CD8-positive, alpha-beta memory T cell (primary cell): ENCODE measurements at places on chromosomes 16 and 17.

DNA sequence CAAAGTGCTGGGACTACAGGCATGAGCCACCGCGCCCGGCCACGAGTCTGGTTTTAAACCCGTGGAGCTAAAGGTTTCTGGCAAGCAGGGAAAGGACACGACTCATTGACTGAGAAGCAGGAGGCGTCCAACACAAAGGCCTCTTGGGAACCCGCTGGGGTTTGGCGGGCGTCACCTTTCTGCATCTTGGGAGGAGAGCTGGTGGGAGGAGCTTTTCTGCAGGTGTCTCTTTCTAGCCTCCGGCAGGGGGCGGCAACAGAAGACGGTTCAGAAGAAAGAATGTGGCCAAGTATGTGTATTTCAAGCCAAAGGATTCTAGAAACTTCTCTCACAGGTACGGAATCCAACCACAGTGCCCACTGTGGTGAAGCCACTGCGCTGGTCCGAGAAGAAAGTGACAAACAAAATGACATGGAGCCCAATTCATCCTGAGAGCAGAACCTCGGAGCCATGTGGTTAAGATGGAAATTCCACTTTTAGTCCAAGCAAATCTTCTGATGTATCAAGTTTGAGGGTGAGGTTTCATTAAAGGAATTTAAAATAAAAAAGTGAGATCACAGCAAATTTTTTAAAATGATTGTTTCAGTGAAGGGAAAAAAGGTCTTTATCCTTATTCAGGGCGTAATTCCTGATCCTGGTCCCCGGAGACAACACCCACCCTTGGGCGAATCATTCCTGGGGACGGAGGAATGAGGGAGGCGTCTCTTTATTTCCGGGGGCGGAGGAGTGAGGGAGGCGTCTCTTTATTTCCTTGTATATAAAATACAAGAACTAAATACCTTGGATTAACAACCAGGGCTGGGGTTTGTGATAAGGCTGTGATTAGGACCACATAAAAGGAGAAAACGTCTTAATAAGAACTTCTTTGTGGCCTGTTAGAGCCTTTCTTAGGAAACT is 97.6 kb downstream of the MRM3 start:
- peak; percentile 49 for DNase-seq

DNA sequence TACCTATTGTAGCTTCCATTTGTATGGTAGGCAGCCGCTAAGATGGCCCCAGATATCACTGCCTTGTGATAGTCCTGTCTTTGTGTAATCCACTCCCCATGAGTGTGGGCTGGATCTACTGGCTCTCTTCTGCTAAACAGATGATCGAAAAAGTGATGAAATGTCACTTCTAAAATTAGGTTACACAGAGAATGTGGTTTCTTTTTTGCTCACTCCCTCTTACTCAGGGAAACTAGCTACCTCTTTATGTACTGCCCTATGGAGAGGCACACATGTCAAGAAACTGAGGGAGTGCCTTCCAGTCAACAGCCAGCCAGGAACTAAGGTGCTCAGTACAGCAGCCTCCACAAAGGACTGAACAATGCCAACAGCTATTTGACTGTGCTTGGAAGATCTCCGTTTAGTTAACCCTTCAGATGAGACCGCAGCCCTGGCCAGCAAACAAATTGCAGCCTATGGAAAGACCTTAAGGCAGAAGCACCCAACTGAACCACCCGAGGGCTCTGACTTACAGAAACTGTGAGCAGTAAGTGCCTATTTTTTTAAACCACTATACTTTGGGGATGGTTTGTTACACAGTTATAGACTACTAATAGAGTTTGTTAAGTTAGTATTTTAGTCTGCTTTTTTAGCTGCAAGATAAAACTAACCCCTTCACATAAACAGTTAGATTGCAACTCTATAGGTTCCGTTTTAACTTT is 113.2 kb upstream of the MAF start:
- no peak for DNase-seq

- DNase-seq = no peak
Measured at GRCh38 chr17:79792984-79793923, 3.6 kb downstream of the CBX8 start.

- no peak for DNase-seq
Measured at GRCh38 chr17:38591759-38592241, 14.0 kb downstream of the SRCIN1 start.

GRCh38 chr17:55845385-55845784 is 94.5 kb downstream of the PCTP start:
- no peak for DNase-seq

DNA sequence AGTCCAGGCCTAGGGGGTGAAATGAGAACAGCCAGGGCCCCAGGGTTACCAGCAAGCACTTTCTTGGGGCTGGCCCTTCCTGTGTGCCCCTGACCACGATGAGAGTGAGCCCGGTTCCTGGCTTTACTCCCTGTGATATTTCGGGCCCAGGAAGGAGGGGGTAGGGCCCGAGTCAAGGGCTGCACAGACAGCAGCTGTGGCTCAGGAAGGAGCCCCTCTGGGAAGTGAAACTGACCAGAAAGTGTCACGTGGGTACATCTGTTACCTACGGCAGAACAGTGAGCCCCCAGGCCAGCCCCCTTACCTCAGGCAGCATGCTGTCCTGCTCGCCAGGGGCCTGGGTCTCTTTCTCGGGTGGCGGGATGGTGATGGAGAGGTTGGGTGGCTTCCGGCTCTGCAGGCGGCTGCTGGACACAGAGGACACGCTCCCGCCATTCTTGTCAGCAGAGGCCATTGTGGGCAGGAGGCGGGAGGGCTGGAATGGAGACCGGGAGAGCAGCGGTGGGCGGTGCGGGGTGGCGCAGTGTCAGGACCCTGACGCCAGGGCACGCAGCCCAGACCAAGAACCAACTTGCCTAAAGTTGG is 13.8 kb downstream of the AANAT start:
- no peak for DNase-seq

DNA sequence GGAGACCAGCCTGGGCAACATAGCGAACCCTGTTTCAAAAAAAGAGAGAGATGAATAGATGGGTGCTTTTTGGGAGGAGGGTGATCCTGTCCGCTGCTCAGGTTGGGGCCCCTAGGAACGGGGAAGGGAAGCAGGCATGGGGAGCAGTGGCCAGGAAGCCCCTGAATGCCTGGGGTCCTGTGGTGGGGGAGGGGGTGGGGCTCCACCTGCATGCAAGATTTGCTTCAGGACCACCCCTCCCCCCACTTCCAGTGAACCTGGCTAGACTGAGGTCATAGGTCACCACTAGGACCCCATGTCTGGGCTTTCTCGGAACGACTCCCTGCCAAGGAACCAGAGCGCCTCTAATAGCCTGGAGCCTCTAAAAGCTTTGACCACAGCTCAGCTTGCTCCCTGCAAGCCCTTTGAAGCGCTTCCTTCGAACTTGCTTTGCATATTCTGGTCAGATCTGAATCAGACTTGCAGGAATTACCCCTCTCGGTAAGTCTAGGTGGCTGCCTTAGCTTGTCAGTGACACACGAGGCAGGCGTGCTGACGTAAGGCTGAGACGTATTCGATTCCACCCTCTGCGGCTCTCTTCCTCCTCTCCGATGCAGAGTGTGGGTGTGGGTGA is 3.7 kb downstream of the SOCS3 start:
- DNase-seq = peak; percentile 96

DNA sequence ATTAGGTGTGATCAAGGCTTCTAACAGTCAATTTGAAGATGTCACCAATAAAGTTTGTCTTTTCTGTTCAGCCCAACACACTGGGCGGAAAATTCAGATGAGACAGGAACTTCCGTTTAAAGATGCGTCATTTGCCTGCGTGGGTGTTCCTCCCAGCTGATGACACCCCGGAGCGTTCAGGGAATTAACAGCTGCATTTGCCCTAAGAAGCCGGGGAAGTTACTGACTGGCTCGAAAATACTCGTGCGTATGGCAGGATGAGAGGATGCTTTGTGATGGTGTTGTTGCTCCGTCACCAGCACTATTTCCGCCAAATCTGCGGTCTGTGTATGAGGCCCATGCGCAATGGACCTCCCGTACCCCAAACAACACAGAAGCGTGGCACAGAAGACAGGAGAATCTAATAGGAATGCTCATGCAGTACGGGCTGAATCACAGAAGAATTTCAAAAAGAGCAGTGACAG is 11.9 kb upstream of the PVALEF start:
- no peak for DNase-seq

DNA sequence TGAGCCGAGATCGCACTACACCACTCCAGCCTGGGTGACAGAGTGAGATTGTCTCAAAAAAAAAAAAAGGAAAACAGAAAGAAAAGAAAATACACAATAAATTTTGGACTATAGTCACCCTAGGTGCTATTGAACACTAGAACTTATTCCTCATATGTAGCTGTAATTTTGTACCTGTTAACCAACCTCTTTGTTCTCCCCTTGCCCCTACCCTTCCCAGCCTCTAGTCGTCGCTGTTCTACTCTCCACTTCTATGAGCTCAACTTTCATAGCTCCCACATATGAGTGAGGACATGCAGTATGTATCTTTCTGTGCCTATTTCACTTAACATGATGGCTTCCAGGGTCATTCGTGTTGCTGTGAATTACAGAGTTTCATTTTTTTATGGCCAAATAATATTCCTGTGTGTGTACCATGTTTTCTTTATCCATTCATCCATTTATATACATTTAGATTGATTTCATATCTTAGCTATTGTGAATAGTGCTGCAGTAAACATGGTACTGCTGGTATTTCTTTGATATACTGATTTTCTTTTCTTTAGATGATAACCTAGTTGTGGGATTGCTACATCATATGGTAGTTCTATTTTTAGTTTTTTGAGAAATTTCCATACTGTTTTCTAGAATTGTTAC is 28.3 kb downstream of the VPS35L start:
- DNase-seq = no peak

DNA sequence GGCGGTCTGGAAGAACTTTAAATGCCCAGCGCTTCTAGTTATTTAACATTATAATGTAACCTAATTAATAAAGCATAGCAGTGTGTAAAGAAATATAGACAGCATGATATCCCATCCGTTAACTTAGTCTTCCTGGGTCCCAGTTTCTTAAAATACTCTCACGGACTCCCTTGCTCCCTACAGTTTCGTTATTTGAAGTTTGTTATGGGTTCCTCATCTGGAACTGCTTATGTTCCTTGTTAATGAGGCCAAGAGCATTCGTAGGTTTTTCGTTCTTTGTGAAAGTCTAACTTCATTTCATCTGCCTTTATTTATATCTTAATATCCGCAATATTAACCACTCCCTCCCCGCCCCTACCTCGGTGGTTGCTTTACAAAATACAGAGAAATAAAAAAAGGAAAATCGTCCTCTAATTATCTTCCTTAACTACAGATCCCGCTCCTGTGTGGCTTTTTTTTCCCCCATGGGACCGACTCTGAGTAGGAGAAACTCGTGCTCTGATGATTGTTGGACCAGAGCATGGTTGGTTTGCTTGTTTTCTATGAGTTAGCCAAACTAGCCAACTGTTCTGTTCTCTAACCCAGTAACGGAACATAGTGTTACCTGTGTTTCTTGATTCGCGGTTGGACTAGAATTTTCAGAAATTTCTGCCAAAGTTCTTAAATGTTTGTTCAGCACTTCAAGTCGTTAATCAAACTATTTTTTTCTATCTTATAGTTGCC is 863 bp downstream of the ADPRM start:
- peak; percentile 11 for DNase-seq

DNA sequence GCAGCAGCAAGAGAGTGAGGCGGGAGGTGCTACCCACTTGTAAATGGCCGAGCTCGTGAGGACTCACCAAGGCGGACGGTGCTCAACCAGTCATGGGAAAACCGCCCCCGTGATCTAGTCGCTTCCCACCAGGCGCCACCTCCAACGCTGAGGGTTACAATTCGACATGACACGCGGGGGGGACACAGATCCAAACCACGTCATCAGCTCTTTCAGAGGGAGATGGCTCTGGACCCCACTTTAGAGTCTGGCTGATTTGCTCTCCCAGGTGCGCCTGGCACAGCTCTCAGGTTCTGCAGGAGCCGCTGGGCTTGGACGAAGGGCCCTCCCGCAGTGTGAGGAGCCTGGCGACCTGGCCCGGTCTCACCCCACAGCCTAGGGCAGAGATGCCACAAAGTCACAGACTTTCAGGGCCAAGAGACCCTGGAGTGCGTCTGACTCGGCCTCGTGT is 21.1 kb upstream of the DOC2B start:
- no peak for DNase-seq

DNA sequence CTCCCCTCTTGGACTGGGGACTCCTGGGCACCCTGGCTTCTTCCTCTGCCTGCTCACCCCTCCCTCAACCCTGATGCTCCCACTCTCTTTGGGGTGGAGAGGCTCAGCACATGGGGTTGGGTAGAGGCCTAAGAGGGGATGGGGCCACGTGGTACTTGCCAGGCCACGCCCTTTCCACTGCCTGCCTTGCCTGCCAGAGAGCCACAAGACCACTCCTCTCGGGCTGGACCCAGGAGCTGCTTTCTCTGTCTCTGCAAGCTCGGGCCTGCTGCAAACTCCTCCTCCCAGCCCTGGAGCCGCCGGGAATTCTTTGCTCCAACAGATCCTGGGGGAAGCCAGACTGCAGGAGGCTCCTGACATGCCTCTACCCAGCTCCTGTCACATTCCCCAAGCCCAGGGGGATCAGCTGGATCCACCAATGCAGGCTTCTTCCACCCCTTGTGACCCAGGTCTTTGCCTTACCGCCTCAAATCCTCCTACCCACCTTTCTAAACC is 11.8 kb downstream of the DLX4 start:
- no peak for DNase-seq

DNA sequence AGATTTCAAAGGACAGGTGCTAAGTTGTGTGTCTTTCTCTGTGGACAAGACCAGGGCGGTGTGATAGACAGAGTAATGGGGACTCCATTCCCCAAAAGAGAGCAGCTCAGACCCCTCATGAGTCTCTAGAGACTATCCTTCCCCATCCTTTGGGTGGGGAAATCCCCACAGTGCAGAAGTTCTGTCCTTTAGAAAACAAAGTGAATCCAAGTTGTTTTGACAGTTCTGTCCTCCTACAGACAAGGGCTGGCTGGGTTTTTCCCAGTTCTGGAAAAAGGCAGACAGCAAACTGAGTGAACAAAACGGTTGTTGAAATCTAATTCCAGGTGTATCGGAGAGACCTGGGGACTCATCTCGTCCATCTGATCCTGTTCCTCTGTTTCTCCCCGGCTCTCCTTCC is 11.0 kb upstream of the HAS3 start:
- DNase-seq = no peak

DNA sequence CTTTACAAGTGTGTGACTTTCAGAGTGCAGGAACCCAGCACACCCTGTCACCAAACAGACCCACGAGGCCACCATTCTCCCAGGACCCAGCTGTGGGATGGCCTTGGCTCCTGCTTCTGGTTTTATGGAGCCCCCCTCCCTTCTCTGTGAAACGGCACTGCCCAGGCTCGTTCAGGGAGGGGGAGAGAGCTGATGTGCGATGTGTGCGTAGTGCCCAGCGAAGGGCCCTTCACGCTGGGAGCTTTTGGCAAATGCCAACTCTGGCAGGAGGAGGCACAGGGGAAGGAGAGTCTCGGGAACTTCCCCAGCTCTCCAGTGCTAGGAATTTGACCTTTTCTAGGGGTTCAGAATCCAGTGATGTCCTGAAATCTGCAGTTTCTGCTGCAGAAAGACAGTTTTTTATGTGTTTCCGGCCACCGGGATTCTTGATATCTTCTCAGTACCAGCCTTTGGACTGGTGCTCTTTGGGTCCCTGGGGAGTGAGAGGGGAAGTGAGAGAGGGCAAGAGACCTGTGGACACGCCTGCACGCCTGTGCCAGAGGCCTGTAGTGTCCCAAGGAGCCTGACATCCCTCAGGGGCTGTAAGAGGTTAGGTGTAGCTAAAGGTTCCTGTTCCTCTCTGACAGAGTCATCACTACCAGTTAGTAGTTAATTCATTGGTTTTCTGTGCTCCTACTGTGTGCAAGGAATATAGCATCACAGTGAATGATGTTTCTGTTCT is 45.1 kb downstream of the CMIP start:
- DNase-seq = no peak

GRCh38 chr17:28537219-28537610 is 15.2 kb downstream of the UNC119 start:
- DNase-seq = no peak
